Psoas muscle (tissue), 8 donors: ENCODE measurements at places on chromosomes 13 and 19.

GRCh38 chr13:21672287-21672680 is 1.4 kb downstream of the FGF9 start:
- DNase-seq = no peak

DNA sequence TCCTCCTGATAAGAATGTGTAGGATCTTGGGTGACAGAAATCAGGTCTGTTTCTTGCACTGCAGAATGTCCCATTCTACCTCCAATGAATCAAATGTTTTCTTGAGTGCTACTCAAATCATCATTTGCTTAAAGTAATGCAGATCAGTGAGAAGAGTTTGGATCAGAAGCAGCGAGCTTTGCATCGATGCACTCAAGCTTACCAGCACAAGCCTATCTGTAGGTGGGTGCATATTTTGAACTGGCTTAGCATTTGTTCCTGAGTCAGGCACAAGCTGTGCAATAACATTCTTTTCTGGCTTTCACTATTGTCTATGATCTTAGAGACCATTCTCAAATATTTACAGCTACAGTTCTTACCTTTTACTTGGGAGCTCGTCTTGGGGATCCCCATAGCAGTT is 109.5 kb downstream of the UBL3 start:
- no peak for DNase-seq

DNA sequence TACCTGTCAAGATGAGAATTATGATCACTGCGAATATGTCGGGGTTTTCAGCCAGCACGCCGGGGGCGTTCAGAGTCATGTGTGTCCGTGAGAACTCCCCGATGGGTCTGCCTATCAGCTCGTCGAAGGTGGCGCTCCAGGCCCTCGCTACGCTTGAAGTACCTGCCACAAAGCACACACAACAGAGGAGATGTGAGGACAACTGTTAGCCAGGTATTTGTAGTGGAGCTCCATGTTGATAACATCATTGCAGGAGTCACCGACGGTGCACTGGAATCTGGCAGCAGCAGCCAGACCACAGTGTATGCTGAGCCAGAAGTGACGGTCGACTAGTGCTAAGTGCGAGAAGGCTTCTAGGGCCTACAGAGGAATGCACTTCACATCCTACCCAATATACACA is 62.7 kb downstream of the SLC7A1 start:
- no peak for DNase-seq

DNA sequence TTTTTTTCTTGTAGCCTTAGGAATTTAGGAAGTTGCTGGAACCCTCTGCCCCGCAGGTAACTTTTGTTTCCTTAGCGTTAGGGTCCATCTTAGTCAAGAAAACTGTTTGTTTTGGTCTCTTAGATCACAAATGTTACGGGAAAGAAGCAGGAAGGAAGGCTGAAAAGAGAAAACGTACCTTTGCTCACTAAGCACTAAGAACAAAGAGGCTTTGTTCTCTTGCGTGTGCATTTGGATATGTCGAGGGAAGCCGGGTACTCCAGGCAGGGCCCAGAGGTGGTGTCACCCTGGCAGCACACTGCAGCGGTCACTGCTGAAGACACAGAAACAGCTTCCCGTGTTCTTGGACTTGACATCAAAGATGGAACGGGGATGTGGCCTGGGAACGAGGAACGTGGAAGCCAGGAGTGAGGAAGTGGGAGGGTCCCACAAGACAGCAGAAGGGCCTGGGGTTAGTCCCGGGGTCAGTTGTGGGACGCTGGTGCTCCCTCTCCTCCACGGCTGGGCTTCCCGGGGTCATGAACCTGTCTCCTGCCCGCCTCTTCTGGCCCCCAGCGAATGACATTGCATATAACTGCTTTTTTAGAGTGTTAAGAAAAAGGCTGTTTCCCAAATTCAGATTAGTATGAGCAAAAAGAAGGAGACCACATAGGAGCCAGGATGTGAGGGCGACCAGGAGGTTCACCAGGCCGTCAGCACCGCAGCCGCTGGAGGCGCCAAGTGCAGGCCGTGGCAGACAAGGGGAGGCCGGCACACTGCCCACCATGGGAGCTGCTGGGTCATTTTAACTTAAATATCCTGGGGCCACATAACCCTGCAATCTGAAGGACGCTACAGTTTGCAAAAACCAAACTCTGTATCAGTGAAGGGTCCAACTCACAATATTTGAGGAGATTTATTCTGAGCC is 31.6 kb downstream of the ATP11A start:
- DNase-seq = no peak

GRCh38 chr13:74193391-74193790 is 59.2 kb upstream of the KLF12 start:
- DNase-seq = no peak

DNA sequence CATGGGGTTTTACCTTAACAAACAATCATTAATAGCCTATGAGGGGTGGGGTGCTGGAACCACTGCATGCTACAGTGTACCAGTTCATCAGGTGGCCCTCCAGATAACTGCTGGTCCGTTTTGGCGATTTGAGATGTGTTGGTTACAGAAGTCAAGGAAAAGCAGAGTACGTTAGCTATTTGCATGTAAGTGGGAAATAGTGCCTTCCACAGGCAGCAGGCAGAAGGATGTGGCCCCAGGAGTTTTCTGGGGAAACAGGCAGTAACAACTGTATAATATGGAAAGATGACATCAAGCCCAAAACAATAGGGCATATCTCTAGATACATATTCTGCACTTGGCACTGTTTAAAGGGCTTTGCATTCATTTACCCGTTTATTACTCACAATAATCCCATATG is 245.7 kb downstream of the COL4A1 start:
- DNase-seq = no peak

- no peak for DNase-seq
Measured at GRCh38 chr19:23410155-23410554, 14.9 kb upstream of the ZNF91 start.

DNA sequence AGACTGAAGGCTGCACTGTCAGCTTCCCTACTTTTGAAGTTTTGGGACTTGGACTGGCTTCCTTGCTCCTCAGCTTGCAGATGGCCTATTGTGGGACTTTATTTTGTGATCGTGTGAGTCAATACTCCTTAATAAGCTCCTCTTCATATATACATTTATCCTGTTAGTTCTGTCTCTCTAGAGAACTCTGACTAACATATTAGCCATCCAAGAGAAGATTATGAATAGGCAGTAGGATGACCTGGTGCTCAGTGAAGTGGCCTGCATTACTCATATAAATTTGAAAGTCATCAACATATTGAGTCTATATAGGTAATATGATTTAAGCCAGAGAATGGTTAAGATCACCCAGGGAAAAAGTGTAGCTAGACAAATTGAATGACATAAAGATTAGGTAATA is 136.3 kb upstream of the UFM1 start:
- no peak for DNase-seq

DNA sequence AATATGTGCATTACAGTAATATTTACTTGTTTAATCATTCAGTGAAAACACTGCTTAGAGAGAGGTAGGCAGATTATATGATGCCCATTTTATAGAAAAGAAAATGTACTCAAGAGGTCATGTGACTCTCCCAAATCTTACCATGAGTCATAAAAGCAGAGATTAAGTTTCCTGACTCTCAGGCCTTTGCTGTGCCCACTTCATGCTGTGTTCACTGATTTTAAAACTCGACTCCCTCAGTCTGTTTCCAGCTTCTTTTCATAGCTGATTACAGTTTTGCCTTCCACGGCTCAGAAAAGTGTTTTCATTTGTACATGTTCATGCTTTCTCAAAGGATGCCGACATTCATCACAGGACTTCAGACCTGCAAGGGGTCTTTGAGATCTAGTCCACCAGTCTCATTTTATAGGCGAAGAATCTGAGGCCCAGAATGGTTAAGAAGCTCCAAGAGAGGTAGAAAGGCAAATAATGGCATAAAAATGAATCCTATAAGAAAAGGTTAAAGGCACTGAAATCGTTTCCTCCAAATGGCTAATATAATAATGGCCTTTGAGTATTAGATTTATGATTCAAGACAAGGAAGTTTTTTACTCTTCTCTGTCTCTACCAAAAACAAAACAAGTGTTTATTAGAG is 9.0 kb upstream of the IPO5 start:
- DNase-seq = no peak
